ENCODE measurements at places on chromosomes 6 and 20. TPM values are rescaled to one million over a fixed set of nuclear protein-coding genes. Genes with fewer than 3 reads are reported as not detected.

Gene BNIP5
- not detected for total RNA-seq

Gene OR2B6
- not detected for total RNA-seq

Gene DDR1
- 16.6 TPM for total RNA-seq

Gene FAM209B
- total RNA-seq, result not detected

Gene FAM83B
- not detected for total RNA-seq

Gene RIPOR2
- total RNA-seq, result 0.68 TPM

DNA sequence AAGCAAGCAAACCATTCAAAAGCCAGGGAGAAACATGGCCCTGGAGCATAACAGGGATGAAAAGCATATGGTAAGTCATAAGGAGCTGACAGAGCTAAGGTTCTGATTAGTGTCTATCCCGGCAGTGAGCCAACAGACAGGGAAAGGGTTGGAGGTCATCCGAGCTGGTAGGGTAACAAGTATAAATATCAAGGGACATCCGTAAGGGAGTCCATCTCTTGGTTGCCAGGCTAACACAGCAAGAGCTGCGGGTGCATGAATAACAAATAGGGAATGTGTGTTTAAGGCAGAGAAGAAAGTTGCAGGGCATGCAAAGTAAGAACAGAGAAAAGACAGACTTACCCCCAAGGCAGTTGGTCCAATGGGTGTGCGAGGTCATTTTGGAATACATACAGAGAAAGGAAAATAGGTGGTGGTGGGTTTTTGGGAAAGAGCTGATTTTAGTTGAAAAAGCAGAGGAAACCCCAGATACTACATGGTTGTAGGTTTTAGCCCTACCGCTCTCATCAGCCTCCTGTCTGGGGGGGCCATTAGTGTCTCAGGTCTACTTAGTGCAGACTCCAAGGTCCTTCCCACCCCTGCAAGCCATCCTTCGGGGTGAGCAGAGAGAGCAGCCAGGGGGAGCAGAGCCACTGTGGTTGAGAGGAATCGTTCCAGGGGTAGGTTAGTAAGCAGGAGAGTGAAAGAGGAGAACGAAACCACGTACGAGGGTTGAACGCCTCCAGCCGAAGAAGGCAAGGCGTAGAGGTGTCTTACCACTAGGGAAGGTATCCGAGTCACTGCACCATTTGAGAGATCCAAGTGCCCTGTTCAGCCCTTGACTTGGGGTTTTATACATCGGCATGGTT, at the start of gene ERVFRD-1:
TSS of gene ERVFRD-1 (minus strand) at position 805 of the 848 bp plus-strand sequence. CDS start 6,415 bp downstream, outside the sequence.
- DNase-seq, result no peak

DNA sequence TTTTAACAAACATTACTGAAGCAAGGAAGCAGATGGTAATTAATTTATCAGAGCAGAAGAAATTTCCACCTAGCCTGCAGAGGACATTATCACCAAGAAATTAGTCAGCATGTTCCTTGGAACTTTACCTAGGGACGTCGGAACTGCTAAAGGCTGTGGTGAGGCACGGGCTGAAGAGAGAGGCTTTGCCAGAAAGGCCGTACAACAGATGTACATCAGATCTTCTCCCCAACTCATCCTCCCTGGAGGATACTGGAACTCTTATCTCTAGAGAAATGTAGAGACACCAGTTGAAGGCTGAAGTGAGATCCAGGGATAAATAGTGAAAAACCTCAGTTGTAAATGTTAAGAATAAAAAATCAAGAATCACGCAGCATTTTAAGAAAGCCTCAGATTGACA, 257.1 kb downstream of the SAMD5 start:
- DNase-seq, result no peak

GRCh38 chr20:24998121-24998520, 5.6 kb upstream of the APMAP start:
- no peak for DNase-seq

DNA sequence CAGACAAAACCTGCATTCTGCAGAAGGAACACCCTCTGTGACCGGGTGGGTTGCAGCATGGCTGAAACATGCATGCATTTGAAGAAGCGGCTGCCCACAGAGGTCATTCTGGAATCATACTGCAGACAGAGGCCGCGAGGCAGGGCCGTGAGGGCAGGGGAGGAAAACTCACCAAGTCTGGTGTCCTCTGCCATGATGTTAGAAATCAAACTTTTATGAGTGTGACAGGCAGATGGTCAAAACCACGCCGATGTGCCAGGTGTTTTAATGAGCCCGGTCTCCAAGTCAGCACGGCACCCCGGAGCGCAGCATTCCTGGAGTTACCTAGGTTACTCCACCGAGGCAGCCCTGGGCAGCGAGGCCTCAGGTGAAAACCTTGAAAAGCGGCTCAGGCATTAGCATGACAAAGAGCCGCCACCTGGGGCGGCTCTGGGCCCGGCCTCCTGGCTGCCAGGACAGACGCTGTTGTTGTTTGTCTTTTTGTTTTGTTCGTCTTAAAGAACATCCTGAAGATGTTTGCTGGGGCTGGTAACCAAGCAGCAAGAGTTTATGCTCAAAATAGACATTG, 255.6 kb downstream of the ERMARD start:
- no peak for DNase-seq

DNA sequence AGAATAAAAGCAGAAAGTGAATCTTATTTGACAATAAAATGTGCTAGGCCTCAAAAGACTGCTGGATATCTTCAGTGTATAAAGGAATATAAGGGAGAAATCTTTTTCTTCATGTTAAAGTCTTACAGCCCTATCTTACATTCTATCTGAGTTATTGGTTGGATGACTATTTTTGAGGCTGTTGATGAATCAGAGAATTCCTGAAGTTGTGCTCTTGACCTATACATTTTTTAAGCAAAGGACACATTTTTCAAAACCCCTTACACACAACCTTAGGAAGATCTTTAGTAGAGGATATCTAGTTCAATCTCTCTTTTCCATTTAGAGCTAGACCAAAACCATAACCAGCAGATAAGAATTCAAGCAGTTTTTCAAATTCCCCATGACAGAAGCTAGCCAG, 10.9 kb upstream of the CGA start:
- DNase-seq, result no peak

DNA sequence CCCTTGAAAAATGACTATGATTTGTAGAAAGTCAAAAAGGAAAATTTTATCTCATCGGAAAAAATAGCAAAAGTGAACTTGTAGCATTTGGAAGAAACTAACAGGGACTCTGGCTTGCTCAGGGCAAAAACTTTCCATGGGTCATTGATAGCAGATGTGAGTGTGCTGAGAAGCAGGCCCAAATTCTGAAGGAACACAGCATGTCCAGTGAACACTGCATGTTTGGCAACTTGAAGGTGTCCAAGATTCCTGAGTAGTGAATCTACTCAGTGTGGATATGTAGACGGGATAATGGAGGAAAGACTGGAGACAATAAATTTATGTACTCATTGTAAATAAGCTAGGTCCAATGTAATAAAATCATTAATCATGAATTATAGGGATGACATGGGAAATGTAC, 8.2 kb downstream of the SLC17A2 start:
- DNase-seq, result no peak

- DNase-seq, result no peak
Observed at GRCh38 chr6:33958526-33959328, 154.9 kb upstream of the MLN start.

GRCh38 chr6:45305546-45305945, 22.6 kb upstream of the RUNX2 start:
- no peak for DNase-seq

Data from RPMI7951 (cell line).